ENCODE measurements at places on chromosomes 16 and 17.

GRCh38 chr16:83715217-83715920, 92.4 kb upstream of the HSBP1 start:
- no peak for DNase-seq

- no peak for DNase-seq
These were observed at the start of gene CPHXL for GRCh38 chr16:75726390-75726789. CPHXL (minus strand) TSS chr16:75726490; CDS start chr16:75726442, 48 bp downstream.

GRCh38 chr17:62778990-62779681, 29.0 kb downstream of the MARCHF10 start:
- DNase-seq, result peak; percentile 89

DNA sequence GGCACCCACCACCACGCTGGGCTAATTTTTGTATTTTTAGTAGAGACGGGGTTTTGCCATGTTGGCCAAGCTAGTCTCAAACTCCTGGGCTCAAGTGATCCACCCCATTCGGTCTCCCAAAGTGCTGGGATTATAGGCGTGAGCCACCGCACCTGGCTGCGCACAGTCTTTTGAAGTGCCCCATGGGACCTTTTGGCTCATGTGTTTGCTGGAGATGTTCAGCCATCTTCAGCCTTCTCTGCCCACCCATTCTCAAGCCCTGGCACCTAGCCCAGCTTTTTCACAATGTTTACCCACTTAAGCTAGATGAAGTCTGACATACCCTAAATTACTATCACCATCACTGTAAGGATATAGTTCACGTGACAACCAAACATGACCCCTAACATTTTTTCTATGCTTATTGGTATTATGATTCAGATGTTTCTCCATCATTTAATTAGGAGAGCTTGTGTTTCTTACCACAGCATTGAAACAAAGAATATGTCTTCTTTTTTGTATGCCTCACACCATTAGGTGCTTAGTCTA, 32.3 kb downstream of the PECAM1 start:
- DNase-seq, result peak; percentile 96

- DNase-seq, result no peak
These were observed 22.4 kb upstream of the MFSD6L start for GRCh38 chr17:8821446-8822105.

DNA sequence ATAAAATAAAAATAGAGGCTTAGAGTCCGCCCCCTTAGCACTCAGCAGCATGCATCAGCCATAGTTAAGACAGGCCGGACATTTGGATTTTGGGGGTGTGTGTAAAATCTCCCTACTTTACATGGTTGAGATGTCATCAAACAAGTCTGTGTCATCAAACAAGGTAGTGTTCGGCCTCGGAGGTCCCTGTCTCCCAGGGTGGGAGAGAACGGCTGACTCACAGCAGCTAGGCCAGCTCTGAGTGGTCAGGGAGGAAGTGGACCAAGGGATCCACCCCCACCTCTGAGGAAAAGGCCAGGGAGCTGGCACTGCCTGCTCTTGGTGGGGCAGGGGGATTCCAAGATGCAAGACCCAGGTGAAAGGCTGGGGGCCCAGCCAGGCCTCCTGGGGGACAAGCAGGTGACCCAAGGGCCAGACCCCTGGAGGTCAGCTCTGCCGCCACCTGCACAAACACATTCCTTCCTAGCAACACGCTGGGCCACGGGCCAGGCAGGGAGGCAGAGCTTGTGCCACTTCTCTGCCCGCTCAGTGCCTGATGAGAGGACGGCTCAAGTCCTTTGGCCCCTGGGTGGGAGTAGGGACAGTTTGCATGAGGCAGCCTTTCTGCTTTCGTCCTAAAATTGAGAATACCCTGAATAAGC, 28.5 kb downstream of the KIFC3 start:
- no peak for DNase-seq

GRCh38 chr16:18801145-18801972, at the start of gene ARL6IP1:
ARL6IP1 (minus strand) TSS chr16:18801549; CDS start chr16:18801466, 83 bp downstream.
- peak; percentile 99 for DNase-seq

GRCh38 chr17:58398574-58399266, 18.6 kb downstream of the RNF43 start:
- no peak for DNase-seq

GRCh38 chr17:55735731-55736405, 13.2 kb upstream of the TMEM100 start:
- DNase-seq, result no peak

GRCh38 chr16:57147381-57148221, 38.2 kb downstream of the PSME3IP1 start:
- no peak for DNase-seq

- DNase-seq, result no peak
These were observed 10.9 kb downstream of the SLC13A2 start for GRCh38 chr17:28484296-28484695.

DNA sequence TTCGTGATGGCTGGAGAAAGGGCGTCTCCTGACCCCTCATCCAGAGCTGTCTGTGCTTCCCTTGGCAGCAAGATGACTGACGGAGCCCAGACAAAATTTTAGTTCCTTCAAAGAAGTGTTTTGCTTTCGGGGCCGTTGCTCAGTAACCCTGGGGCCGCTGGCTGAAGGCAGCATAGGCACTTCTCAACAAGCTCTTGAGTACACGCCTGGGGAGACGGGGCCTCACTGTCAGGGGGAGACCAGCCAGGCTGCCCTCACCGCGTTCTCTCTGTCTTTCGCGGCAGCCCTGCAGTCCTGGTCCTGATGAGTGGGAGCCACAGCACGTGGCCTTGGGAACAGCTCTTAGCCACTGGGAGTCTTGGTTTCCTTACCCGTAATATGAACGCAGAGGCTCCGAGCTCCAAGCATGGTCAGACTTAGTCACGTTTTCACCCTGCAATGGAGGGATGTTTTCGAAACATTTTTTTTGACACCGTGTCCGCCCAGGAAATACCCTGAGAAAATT, 86.0 kb downstream of the IRF8 start:
- DNase-seq, result no peak

- no peak for DNase-seq
These were observed 244.7 kb downstream of the IRF8 start for GRCh38 chr16:86143666-86144065.

DNA sequence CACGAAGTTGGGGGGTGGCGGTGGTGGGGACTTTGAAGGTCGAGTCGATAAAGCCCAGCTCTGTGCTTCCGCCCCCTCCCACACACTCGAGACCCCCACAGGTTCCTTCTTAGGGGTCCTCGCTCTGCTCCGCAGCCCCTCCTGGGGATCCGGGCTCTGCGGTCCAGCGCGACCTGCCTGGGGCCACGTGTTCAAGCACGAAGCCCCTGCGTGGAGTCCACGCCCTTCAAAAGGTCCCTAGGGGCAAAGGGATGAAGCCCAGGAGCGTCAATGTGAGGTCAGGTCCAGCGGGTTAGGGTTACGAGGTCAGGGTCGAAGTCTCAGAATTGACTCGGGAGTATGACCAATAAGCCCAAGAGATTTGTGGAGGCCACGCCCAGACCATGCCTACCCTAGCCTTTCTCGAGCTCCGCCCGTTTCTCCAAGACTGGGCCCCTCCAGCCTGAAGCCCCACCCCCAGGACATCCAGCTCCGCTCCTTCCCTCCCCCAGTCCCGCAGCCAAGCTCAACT, 786 bp upstream of the CACNA1G start:
- DNase-seq, result no peak

DNA sequence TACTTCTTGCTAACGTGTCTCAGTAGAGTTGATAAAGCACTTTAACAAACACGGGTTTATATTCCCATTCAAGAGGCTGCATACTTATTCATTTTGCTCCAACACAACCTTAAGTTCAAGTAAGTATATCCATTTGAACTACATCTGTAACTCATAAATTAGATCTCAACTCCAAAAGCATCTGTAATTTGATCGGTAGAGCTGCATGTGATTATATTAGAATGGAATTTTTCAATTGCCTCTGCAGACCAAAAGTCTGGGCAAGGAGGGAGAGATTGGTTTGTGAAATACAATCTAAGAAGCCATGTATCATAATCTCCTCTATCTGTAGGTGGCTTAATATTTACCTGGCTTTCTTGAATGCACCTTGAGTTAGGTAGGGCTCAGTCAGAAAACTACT, 371.0 kb downstream of the RBFOX1 start:
- no peak for DNase-seq

DNA sequence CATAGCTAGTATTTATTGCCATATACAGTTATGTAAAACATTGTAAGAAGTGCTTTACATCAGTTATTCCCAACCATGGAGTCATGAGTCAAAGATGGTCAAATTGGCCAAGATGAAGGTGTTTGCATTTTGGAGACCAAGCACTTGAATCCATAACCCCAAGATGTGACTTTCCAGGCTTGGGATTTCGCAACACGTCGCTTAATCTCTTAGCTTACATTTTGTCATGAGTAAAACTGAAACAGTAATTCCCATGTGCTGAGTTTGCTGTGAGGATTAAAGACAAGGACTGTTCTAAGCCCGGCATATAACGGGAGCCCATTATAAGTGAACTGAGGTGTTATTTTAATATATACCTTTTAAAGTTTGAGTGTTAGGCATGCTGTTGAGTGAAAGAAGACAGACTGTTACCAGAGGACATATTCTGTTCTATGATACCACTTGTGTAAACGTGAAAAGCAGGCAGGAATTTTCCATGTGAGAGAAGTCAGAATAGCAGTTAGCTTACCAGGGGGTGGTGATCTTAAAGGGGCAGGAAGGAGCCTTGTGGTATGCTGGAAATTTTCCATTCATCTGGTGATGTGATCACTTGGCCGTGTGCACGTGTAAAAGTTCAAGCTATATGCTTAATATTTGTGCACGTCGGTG, 484.9 kb downstream of the WWOX start:
- DNase-seq, result no peak

DNA sequence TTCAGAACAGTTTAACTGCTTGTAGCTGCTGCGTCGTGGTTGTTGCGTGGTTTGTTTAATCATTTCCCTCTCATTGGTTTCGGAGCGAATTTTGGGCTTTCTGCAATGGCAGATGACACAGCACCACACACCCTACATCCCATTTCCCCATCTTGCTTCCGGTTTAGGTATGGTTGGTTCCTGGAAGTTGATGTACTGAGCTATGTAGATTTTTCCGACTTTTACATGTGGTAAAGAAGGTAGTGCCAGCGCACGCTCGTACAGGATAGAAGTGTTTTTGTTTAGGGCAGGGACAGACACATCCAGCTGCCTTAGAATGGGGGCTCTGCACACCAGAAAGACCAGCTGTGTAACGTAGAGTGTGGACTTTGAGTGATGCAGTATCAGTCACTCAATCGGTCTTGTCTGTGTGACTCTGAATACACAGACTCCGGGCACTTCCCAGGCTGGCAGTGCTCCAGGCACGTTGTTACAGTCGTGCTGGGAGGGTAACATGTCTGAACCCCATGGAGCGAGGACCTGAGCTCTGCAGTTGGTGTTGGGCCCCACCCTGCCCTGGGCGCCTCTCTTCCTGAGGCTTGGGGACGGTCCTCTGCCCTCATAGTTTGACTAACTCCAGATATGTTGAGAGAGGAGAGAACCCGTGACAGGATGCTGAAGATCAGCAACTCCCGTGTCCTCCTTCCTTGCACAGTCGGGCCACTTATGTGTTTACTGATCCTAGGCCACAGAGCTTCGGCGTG, 172.0 kb upstream of the CHMP6 start:
- DNase-seq, result no peak
